ENCODE measurements at places on chromosomes 6 and 20.

DNA sequence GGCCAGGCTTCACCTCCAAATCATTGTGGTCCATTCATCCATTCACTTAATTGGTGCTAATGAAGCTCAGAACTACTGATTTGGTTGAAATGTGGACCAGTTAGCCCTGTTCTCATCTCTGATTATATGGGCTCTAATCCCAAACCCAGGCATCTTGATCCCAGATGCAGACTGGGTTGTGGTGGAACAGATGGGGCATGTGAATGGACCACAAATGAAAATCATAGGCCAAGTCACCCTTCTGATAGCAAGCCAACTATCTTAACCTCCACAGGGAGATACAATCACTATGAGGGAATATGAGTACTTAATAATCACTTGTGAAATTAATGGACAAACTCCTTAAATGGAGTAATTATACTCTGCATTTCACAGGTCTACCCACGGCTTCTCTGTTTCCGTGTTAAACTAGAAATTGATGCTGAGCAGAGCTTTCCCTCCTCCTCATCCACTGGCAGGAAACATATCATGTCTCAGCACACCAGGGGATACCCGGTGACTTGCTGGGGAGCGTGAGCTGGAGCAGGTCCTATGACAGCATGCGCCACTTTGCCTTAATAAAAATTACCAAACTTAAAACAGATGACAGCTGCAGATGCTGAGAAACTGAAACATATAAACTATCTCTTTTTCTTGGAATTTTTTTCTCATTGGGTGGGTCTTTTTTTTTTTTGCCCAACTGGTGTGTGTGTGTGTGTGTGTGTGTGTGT, 108.8 kb upstream of the HEY2 start:
- DNase-seq: no peak

DNA sequence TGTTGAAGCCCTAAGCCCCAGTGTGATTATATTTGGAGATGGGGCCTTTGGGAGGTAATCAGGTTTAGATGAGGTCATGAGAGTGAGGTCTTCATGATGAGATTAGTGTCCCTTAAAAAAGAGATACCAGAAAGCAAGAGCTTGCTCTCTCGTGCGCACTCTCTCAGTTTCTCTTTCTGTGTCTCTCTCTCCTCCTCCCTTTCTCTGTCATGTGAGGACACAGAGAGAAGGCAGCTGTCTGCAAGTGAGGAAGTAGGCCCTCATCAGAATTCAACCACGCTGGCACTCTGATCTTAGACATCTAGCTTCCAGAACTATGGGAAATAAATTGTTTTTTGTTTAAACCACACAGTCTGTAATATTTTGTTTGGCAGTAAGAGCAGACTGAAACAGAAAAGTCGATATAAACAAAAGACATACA, 180.5 kb downstream of the IBTK start:
- DNase-seq: no peak

GRCh38 chr6:157150076-157150475, 173.2 kb downstream of the TMEM242 start:
- no peak for DNase-seq

DNA sequence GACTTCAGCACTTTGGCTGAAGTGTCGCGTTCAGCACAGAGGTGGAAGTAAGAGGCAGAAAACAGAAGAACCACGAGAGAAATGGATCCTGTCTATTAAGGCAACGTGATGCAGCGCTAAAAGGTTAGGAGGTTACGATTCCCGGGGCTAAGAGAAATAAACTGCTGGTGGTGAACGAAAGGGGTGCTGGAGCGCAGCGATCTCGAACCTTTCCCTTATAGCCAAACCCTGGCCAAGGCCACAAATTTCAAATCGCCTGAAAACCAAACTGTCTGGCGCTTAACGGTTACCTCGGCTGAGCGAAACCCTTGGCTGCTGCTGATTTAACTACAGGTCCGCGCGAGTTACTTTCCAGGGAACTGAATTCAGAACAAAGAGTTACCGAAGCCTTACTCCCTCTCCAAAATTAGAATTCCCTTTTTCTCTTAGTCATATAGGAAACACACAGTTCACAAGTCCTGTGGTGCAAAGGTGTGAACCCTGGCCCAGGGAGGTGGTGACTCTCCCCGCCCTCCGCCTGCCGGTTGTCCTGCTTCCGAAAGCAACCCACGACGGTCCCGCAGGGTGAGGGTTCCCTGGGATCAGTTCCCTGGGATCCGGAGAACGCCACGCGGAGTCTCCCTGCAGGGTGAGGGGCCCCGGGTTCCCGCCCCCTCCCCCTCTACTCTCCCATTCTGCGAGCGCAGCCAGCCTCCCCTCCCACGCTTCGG, 1.3 kb upstream of the SLC35D3 start:
- no peak for DNase-seq

- no peak for DNase-seq
Measured at GRCh38 chr6:49004801-49005200, 458.3 kb downstream of the MMUT start.

DNA sequence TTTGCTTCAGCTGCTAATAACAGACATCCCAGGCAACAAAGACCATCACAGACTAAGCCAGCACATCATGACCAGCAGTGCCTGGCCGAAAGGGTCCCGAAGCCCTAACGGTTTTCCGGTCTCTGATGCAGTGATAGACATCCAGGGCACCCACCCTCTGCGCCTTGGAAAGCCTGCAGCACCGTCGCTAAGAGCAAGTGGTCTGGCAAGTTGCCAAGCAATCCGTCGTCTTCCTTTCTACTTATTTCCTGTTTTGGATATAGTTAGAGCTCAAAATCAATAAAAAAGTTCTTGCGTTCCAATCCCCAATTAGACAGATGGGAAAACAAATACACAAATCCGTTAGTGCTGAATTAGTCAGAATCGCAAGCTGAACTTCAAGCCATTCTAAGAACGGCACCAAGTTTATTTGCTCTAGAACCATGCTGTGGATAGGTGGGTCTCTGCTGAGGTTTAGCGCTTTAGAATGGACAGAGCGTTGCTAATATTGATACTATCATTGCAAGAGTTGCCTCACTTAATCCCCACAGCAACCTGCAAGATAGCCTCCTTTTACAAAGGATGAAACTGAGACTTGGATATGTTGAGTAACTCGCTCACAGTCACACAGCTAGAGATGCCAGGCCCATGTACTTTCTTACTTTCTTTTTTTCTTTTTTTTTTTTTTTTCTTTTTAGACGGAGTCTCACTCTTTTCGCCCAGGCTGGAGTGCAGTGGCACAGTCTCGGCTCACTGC, 163.3 kb upstream of the SNX9 start:
- DNase-seq: no peak

GRCh38 chr6:144150710-144151657, 667 bp downstream of the STX11 start:
- no peak for DNase-seq

- DNase-seq: no peak
Measured at GRCh38 chr6:5076931-5077330, 8.2 kb upstream of the PPP1R3G start.

GRCh38 chr6:166907373-166907841, 48.9 kb downstream of the RNASET2 start:
- DNase-seq: no peak

DNA sequence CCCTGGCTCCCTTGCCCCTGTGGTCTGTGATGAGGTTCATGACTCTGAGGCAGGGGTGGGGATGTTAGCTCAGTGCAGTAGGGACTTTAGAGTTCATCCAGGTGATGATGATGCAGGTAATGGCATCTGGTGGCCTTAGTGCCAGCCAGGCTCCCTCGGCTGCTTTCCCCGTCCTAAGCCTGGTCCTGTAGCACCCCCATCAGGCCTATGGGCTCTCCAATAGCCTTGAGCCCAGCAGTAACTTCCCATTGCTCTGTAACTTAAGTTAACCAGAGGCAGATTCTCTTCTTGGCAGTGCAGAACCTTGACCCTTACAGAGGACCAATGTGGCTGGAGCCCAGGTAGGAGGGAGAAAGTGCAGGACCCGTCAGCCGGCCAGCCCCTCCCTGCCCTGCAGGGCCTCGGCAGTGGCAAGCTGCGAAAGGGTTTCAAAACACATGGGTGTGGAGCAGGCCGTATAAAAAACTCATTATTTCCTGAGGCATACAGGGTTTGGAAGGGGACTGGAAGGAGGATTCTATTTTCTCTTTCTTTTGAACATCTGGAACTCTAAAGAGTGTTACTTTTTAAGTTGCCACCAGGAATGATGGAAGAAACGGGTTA, 406.9 kb downstream of the CDH26 start:
- DNase-seq: no peak

- DNase-seq: no peak
Measured at GRCh38 chr6:52391599-52391998, 28.5 kb upstream of the EFHC1 start.

GRCh38 chr20:24605937-24606455, 136.6 kb downstream of the SYNDIG1 start:
- no peak for DNase-seq

GRCh38 chr6:88815491-88815890, 147.9 kb downstream of the RNGTT start:
- no peak for DNase-seq

DNA sequence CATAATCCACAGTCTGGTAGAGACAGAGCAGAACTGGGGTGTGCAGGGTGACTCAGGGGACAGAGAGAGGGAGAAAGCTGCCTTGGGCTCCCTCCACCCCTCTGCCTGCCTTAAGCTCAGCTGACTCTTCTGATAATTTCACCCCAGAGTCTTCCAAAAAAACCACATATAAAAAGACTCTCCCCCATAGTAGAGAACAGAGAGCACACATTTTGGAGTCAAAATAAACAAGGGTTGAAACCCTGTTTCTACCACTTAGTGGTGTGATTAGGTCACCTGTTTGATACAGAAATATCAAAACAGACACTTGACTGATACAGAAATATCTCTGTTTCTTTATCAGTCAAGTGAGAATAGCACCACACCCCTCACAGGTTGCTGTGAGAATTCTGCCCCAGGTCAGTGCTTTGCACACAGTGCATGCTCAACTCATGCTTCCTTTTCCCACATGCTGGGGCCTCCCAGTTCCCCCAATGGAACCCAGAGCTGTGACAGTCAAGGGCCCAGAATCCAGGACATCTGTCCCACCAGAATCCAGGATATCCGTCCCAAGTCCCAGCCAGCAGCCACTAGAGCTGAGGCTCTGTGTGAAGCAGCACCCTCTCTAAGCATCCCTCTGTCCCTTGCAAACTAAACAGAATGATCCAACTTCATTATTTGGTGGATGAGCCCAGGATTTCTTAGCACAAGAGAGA, 1.2 kb downstream of the TREML2 start:
- no peak for DNase-seq

DNA sequence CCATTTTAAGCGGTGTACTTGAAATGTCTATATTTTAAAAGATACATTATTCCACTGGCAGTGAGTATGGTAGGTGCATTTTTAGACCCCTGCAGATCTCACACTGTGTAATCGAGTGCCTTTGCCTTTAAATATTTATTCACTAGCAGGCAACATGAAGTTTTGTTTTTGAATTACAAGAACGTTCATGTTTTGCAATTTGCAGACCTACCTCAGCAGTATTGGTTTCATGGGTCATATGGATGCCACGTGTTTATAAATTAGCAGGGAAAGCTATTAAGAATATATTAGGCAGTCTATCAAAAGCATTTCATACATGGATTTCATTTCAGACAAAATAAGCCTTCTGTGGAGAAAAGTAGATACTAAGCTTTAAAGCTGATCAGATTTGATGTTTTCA, 7.2 kb downstream of the MAP3K4 start:
- no peak for DNase-seq

All from NCI-H2227 treated with DMSO at 0.1 percent for 48 hours (cell line).